ENCODE measurements at places on chromosomes 1 and 21.

GRCh38 chr1:66271904-66272254, 262.1 kb upstream of the SGIP1 start:
- no peak for DNase-seq

DNA sequence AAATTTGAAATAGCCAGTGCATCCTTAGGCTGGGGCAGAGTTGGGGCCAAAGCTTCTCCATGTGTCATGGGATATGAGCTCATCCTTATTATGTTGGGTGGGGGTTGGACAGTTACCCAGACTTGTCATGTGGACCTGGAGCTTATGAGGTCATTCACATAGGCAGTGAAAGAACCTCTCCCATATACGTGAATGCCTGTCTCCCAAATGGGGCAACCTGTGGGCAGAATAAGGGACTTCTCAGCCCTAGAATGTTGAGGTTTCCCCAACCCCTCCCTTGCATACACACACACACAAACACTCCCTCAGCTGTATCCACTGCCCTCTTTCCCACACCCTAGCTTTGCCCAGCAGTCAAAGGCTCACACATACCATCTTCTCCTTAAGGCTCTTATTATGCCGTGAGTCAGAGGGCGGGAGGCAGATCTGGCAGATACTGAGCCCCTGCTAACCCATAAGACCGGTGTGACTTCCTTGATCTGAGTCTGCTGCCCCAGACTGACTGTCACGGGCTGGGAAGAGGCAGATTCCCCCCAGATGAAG, 2.3 kb upstream of the IVL start:
- peak; percentile 8 for DNase-seq

DNA sequence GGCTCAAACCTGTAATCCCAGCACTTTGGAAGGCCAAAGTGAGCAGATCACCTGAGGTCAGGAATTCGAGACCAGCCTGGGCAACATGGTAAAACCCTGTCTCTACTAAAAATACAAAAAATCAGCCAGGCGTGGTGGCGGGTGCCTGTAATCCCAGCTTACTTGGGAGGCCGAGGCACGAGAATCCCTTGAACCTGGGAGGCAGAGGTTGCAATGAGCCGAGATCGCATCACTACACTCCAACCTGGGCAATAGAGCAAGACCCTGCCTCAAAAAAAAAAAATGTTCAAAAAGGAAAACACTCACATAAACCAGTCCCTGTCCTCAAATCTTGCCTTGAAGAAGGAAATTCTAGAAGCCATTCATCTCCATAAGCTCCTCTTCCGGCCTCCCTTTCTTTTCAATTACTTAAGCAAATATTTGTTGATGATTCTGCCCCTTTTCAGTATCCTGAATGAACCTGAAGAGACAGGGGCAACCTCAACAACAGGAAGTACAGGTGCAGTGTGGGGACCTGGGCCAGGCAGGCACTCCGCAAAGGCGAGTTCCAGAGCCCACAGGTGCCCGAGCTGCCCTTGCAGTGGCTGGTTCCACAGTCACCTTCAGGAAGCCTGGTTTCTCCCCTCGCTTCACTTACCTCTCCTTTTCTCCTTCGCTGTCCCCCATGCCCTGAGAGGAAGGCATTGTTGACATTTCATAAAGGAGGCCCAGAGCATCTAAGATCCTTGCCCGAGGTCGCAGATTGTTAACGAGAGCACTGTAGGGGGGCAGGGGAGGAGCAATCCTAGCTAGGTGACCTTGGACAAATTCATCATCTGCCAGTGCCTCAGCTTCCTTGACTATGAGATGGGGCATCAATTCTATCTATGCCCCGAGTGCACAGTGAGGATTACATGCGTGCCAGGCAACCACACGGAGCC, 8.9 kb upstream of the LEFTY1 start:
- no peak for DNase-seq

DNA sequence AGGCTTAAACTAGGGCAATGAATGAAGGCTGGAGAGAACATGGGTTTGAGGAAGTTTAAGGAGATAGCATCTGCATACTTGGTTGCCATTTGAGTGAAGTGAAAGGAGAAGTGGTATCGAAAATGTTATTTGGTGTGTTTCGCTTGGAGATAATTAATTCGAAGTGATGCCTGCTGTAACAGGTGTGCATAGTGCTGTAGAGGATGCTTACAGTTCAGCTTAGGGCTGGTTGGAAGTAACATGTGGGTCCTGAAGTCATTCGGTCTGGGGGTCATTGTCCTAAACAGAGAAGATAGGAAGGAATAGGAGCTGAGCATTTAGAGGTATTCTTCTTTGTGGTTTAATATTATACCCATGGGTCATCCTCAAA, 301 bp upstream of the NUDT17 start:
- peak; percentile 60 for DNase-seq

DNA sequence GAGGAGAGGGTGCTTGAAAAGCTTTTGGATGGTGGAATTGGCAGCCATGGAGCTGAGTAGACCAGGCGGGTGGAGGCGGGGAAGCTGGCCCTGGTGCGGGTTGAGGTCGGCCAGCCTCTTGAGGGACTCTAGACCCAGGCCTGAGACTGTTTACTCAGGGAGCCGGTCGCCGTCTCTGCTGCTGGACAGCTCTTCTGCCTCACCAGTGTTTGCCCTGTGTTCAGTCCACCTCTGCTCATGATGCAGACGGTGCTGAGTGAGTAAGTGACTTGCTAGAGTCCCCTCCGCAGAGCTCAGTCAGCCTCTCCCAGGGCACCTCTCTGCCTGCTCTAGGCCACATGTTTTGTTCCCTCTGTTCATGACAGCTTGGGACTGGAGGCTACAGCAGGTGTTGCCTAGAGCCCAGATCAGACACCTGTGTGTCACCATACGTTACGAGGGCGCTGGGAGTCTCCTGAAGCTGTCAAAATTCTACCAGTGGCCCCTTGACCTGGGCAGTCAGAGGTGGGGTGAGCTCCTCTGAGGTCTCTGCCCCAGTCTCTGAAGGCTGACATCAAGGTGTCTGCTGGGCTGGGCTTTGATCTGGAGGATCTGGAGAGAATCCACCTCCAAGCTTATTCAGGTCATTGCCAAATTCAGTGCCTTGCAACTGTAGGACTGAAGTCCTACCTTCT, 73.5 kb upstream of the WNT4 start:
- no peak for DNase-seq

GRCh38 chr1:23122023-23122748, 46.5 kb downstream of the LUZP1 start:
- peak; percentile 26 for DNase-seq

DNA sequence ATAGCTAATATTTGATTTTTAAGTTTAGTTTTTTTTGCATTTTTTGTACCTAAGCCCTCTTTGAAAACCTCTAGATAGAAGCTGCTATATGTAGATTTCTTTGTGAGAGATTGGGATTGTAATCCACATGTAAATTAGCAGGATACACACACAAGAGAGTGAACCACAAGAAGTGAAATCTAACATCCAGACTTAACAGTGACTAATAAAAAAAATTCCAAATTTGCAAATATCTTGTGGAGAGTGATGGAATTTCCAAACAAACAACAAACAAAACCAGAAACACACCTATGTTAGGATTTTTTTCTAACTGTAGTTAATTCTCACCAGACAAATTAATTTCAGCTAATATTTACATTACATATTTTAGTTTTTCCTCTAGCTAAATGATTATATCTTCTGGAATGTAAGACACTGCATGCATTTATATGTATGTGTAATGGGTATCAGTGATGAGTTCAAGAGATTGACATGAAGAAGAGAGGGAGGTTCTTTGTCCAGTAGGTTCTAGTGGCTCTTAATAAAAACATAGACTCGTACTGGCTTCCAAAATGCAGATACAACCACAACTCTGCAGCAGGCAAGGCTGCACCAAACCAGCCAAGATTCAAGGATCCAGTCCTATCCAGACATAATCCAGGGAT, 12.8 kb downstream of the CLDN17 start:
- DNase-seq: no peak

GRCh38 chr1:19045898-19046880, 89.7 kb upstream of the IFFO2 start:
- no peak for DNase-seq

DNA sequence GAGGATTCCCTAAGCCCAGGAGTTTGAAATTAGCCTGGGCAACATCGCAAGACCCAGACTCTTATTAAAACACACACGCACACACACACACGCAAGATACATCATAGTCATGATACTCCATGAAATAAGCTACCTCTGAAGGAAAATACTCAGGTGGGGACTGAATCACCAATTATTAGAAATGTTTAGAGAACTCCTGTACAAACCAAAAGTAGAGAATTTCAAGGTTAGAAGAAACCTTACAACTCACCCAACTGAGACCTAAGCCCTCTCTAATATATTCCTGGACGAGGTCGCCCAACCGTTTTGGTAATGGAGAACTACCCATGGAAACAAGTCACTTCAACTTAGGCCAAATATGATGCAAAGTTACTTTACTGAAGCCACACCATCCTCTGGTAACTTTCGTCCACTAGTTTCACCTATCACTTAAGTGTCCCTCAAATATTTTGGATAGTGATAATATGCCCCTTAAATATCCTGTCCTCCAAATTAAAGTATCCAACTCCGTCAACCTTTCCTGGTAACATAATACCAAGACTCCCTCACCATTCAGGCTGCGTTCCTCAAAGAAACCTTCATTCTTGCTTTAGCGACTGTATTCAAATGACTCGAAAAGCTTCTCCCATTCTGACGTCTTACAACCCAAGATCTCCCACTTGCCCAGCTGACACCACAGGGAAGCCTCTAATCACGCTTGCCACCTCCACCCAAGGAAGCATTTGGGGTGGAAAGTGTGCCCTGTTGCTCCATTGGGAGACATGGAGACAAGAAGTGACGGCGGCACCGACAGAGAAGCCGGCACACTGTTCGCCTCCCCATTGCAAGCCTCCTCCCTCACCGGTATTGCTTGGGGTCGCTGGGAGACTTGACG, 856 bp downstream of the NRDC start:
- DNase-seq: peak; percentile 68

- no peak for DNase-seq
Measured at GRCh38 chr1:103218821-103219220, 110.5 kb upstream of the COL11A1 start.

GRCh38 chr1:91791691-91792488, 94.1 kb downstream of the TGFBR3 start:
- DNase-seq: no peak

DNA sequence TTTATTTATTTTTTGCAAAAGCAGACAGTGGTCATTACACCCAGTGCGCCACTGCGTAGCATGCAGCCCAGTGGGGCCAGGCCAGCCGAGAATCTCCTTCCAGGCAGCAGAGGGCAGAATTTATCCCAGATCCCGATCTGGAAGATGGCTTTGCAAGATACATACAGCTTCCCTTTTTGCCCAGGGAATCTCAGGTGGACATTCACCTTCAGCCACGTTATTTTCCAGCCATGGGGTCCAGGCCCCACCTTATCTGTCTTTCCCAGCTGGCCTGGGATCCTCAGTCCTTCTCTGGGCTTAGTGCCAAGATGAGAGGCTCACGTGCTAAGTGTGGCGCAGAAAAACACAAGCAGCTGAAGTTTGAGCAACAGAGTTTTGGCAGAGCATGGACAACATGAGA, 123.6 kb downstream of the AJAP1 start:
- no peak for DNase-seq

DNA sequence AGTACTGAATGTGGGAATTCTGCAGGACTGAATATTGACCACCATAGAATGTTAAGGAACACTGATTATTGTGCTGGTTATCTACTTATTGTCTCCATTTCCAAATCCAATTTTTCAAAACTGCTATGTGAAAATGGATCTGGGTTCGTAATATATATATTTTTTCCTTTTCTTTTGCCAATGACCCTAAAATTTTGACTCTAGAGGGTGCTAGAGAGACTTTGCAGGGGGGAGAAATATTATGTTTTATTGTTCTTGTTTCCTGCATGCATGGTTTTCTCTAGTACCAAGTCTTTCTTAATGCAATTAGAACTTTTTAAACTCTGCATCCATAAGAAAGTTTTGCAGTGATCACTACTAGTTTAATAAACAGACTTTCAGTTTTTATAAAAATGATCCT, 1256.9 kb downstream of the BRINP3 start:
- no peak for DNase-seq

DNA sequence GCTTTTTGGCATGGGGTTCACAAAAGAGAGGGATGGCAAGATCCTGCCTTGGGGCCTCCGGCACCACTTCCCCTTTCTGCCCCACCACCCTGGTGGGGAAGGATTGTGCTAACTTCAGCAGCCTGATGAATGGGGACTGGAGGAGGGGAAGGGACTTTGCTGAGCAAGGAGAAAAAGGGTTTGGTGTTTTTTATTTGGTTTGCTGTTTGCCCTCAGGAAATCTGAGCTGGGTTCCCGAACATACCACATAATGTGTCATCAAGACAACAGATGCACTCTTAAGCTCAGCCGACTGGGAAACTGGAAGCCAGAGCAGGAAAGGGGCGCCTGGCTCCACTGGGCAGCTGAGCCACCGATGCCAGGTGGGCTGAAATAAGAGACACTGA, 19.8 kb downstream of the OLFML2B start:
- peak; percentile 68 for DNase-seq

DNA sequence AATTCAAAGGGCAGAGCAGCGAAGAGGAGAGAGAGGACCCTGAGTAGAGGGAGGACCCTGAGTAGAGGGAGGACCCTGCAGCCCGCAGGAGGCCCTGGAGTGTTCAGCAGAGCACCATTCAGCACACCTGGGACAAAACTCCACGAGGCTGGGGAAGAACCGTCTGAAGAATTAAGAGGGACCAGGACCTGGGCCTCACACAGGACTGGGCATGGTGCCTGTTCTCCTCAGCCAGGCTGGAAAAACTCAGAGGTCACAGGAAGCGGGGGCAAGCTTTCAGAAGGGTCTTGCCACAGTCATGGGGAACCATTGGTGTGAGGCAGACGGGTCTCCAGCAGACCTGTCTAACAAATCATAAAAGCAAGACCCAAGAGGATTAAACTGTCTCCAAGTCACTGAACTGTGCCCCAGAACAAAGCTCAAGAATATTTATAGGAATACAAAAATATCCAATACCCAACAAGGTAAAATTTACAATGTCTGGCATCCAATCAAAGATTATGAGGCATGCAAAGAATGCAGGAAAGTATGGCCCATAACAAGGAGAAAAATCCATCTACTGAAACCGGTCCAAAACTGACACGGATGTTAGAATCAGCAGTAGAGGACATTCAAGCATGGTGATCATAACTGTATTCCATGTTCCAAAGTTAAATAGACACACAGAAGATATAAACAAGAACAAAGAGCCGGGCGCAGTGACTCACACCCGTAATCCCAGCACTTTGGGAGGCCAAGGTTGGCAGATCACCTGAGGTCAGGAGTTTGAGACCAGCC, 30.6 kb downstream of the MORN1 start:
- no peak for DNase-seq
